ENCODE measurements at places on chromosomes 5 and 9.

- no peaks in the 10 kb centered on the region for H3K36me3 ChIP-seq
- no peaks in the 10 kb centered on the region for H3K4me1 ChIP-seq
- DNase-seq, result no peak
- no peak overlapping the region for H3K4me3 ChIP-seq
- no peak overlapping the region for H3K27ac ChIP-seq
Observed at GRCh38 chr5:79868163-79868670, 122.8 kb downstream of the MTX3 start.

GRCh38 chr5:150624334-150625163 lies 15.9 kb upstream of the SYNPO start:
- peak; percentile 62 for DNase-seq
- no peaks in the 10 kb centered on the region for H3K36me3 ChIP-seq
- no peak overlapping the region for H3K27ac ChIP-seq
- H3K27me3 ChIP-seq, result no peaks in the 10 kb centered on the region
- H3K4me1 ChIP-seq, result peaks cover 31% of the 10 kb centered on the region

DNA sequence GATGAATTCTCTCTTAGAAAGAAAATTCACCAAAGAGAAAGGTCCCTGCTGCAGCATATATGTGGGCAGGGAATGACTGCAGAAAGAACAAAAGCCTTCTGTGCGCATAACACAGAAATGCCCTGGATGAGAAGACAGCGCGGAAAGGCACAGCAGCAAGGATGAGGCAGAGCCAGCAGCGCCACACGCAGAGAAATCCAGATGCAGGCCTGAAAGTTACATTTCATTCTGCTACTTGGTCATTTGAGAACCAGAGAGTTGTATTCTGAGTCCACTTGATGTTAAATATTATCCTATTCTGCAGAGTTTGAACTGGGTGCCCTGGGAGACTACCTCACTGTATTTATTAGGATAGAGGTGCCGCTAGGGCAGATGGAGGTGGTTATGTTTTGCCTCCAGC lies 68.5 kb downstream of the GLDC start:
- no peak overlapping the region for H3K27ac ChIP-seq
- H3K27me3 ChIP-seq, result no peaks in the 10 kb centered on the region
- H3K4me1 ChIP-seq, result no peaks in the 10 kb centered on the region
- DNase-seq, result no peak

- H3K4me1 ChIP-seq, result no peaks in the 10 kb centered on the region
- no peak overlapping the region for H3K27ac ChIP-seq
- H3K27me3 ChIP-seq, result no peaks in the 10 kb centered on the region
- no peaks in the 10 kb centered on the region for H3K36me3 ChIP-seq
- no peak for DNase-seq
Observed at GRCh38 chr5:179385914-179386313, 40.7 kb upstream of the ADAMTS2 start.

GRCh38 chr9:101626295-101626694 lies 31.5 kb upstream of the PPP3R2 start:
- no peaks in the 10 kb centered on the region for H3K4me1 ChIP-seq
- H3K36me3 ChIP-seq, result no peaks in the 10 kb centered on the region
- DNase-seq, result peak; percentile 17
- no peak overlapping the region for H3K27ac ChIP-seq
- H3K27me3 ChIP-seq, result no peaks in the 10 kb centered on the region

DNA sequence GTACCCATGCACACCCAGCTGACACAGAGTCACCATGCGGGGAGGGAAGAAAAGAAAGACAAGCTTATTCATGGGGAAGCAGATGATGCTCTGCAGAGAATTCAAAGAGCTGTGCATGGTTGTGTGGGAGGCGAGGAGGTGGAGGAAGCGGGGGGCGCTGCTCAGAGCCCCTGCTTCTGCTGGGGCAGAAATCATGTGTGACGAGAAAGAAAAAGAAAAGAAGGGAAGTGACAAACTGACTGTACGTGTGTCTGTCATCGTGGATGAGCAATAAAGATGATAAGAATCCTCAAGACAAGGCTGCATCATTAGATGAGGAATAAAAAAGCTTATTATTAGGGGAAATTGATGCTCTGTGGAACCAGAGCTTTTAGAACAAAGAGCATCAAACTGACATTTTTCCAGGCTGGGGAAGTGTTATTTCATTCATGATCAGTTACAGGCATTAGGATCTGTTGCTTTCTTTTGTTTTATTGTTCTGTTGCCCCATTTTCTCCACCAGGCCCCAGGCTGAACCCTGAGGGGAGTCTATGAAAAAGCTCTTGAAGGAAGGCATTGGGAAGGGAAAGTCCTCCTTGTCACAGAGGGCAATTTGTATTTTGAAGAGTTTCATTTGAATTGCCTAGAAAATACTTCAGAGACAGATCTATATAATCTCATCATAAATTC lies 20.3 kb upstream of the SH3RF2 start:
- H3K27ac ChIP-seq, result no peak overlapping the region
- H3K27me3 ChIP-seq, result no peaks in the 10 kb centered on the region
- DNase-seq, result no peak

DNA sequence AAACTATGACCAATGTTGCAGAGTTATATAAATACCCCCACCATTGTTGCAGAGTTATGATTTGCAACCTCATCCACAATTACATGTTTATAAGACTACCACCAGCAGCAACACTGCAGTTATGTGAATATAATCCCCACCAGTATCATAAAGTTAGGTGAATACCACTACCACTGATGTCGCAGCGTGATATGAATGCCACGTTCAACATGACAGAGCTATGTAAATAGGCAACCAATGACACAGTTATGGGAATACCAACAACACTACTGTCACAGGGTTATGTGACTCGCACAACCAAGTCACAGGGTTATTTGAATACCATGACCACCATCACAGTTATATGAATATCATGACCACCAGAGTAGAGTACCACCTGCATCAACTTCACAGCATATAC lies 63.9 kb downstream of the SHC3 start:
- H3K27me3 ChIP-seq, result no peaks in the 10 kb centered on the region
- DNase-seq, result no peak
- H3K4me3 ChIP-seq, result no peak overlapping the region
- no peaks in the 10 kb centered on the region for H3K4me1 ChIP-seq

GRCh38 chr5:160508780-160509361 lies 87.2 kb downstream of the PTTG1 start:
- peak; percentile 49 for DNase-seq
- H3K27me3 ChIP-seq, result peaks cover 20% of the 10 kb centered on the region
- H3K4me3 ChIP-seq, result no peak overlapping the region
- no peaks in the 10 kb centered on the region for H3K4me1 ChIP-seq
- H3K36me3 ChIP-seq, result no peaks in the 10 kb centered on the region

DNA sequence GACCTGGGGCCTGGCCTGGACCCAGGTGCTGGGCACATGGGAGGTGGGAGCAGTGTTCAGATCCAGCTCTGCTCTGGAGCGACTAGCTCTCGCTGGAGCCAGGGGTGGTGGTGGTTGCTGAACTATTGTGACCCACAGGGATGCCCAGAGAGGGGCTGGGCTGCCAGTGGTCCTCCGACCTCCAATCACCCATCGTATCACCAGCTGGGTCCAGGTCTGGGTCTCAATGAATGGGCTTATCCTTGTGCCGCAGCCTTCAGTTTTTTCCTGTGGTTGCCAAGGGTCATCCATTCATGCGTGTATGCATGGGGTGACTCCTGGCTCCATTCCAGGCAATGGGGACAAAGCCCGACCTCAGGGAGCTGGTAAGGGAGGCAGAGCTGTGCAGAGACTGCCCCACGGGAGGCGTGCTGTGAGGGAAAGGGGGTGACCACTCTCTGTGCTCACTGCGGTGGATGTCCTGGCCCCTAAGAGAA lies 68.6 kb upstream of the RNF130 start:
- H3K27ac ChIP-seq, result no peak overlapping the region
- no peaks in the 10 kb centered on the region for H3K36me3 ChIP-seq
- no peak for DNase-seq
- H3K4me3 ChIP-seq, result no peak overlapping the region

DNA sequence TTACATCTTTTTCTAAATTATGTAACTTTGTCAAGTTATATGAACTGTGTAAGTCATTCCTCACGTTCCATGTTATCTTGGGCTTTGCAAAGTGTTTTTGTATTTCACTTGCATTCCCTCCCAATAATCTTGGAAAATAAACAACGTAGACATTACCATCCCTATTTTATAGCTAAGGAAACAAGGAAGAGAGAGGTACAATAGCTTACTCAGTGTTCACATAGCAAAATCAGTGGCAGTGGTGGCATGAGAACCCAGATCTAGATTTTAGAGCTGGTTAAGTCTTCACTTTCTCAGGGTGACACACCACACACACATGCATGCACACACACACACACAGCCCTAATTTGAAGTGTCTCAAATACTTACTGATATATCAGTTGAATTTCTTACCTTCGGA lies 34.1 kb downstream of the NSA2 start:
- no peak overlapping the region for H3K27ac ChIP-seq
- no peaks in the 10 kb centered on the region for H3K27me3 ChIP-seq
- no peaks in the 10 kb centered on the region for H3K4me1 ChIP-seq
- no peak overlapping the region for H3K4me3 ChIP-seq
- DNase-seq, result no peak
- peaks cover 2% of the 10 kb centered on the region for H3K36me3 ChIP-seq

DNA sequence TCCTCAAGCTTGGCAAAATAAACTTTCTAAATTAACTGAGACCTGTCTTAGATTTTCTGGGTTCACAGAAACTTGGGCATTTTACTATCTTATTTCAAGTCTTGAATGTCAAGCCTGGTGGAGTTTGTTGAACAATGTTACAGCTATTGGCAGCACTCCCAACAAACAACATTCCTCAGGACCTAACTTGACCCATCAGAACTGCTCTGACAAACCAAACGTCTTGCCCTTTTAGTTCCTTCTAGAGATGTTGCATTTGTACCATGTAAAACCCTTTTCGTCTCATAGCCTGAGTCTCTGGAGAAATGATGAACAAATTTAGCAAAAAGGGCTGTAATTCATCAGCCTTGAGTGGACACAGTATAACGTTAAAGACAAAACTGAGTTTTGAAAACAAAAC lies 51.1 kb downstream of the GNA14 start:
- no peak overlapping the region for H3K4me3 ChIP-seq
- no peaks in the 10 kb centered on the region for H3K36me3 ChIP-seq
- H3K27ac ChIP-seq, result no peak overlapping the region
- DNase-seq, result no peak
- peaks cover 20% of the 10 kb centered on the region for H3K4me1 ChIP-seq

DNA sequence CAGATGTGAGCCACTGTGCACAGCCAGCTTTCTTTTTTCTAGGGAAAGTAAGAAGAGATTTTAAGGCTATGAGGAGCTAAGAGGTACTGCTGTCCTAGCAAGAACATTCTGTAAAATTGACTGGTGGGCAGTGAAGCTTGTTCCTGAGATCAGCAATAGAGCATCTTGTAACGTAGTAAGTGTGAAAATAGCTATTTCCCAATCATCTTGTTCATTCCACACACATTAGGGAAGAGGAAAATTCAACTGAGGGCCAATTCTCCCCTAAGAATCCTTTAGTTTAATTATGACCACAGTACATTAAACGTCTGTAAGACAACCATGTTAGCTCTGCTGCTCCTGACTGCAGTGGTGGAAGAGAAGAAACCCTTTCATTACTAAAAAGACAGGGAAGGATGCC lies 246.2 kb downstream of the EFNA5 start:
- H3K27ac ChIP-seq, result peak overlapping the region; percentile 79
- no peak for DNase-seq
- H3K36me3 ChIP-seq, result peaks cover 10% of the 10 kb centered on the region
- no peak overlapping the region for H3K4me3 ChIP-seq

GRCh38 chr9:95096807-95097206 lies 220.7 kb downstream of the FANCC start:
- peaks cover 60% of the 10 kb centered on the region for H3K4me1 ChIP-seq
- DNase-seq, result no peak
- H3K36me3 ChIP-seq, result peaks cover 10% of the 10 kb centered on the region
- no peak overlapping the region for H3K27ac ChIP-seq
- H3K27me3 ChIP-seq, result no peaks in the 10 kb centered on the region
- H3K4me3 ChIP-seq, result no peak overlapping the region

GRCh38 chr5:56984445-56984844 lies 32.5 kb upstream of the MIER3 start:
- no peaks in the 10 kb centered on the region for H3K27me3 ChIP-seq
- DNase-seq, result peak; percentile 5
- peaks cover 5% of the 10 kb centered on the region for H3K4me1 ChIP-seq
- no peak overlapping the region for H3K27ac ChIP-seq

- H3K27me3 ChIP-seq, result no peaks in the 10 kb centered on the region
- DNase-seq, result no peak
- H3K4me3 ChIP-seq, result no peak overlapping the region
- no peak overlapping the region for H3K27ac ChIP-seq
Observed at GRCh38 chr5:96316017-96316416, 117.0 kb downstream of the PCSK1 start.

GRCh38 chr5:141483902-141484301 lies 928 bp upstream of the PCDHGC4 start:
- no peak for DNase-seq
- peaks cover 10% of the 10 kb centered on the region for H3K4me1 ChIP-seq
- H3K27ac ChIP-seq, result no peak overlapping the region
- H3K36me3 ChIP-seq, result peaks cover 96% of the 10 kb centered on the region
- no peak overlapping the region for H3K4me3 ChIP-seq
- no peaks in the 10 kb centered on the region for H3K27me3 ChIP-seq

DNA sequence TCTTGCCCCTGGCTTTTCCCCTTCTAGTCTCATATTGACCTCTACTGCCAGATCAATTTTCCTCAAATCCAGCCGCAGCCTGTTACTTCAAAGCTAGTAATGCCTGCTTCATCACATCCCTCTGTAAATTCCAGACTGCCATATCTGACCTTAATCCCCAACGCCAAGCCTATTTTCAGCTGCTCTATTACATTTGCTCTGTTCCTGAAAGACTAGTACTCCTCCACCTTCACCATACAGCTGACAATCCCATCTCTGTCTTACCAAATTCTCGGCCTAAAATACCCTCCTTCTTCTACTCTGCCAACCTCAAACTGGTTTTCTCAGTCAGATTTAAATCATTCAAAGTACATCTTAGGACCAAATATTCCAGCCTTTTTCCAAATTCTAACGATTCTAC lies 420.2 kb downstream of the RAB3C start:
- H3K4me3 ChIP-seq, result no peak overlapping the region
- no peak for DNase-seq
- H3K27me3 ChIP-seq, result no peaks in the 10 kb centered on the region
- no peaks in the 10 kb centered on the region for H3K36me3 ChIP-seq
- no peak overlapping the region for H3K27ac ChIP-seq

GRCh38 chr5:144469106-144469505 lies 298.4 kb downstream of the KCTD16 start:
- H3K4me3 ChIP-seq, result no peak overlapping the region
- H3K27ac ChIP-seq, result no peak overlapping the region
- peaks cover 2% of the 10 kb centered on the region for H3K4me1 ChIP-seq
- DNase-seq, result no peak
- no peaks in the 10 kb centered on the region for H3K27me3 ChIP-seq

GRCh38 chr5:169804861-169805260 lies 167.8 kb downstream of the DOCK2 start:
- no peaks in the 10 kb centered on the region for H3K4me1 ChIP-seq
- no peaks in the 10 kb centered on the region for H3K36me3 ChIP-seq
- DNase-seq, result no peak
- no peaks in the 10 kb centered on the region for H3K27me3 ChIP-seq
- H3K4me3 ChIP-seq, result no peak overlapping the region
- no peak overlapping the region for H3K27ac ChIP-seq

All from SJCRH30 (cell line).